ENCODE measurements at places on chromosomes 16 and 17. TPM values are rescaled to one million over a fixed set of nuclear protein-coding genes. Genes with fewer than 3 reads are reported as not detected.

DNA sequence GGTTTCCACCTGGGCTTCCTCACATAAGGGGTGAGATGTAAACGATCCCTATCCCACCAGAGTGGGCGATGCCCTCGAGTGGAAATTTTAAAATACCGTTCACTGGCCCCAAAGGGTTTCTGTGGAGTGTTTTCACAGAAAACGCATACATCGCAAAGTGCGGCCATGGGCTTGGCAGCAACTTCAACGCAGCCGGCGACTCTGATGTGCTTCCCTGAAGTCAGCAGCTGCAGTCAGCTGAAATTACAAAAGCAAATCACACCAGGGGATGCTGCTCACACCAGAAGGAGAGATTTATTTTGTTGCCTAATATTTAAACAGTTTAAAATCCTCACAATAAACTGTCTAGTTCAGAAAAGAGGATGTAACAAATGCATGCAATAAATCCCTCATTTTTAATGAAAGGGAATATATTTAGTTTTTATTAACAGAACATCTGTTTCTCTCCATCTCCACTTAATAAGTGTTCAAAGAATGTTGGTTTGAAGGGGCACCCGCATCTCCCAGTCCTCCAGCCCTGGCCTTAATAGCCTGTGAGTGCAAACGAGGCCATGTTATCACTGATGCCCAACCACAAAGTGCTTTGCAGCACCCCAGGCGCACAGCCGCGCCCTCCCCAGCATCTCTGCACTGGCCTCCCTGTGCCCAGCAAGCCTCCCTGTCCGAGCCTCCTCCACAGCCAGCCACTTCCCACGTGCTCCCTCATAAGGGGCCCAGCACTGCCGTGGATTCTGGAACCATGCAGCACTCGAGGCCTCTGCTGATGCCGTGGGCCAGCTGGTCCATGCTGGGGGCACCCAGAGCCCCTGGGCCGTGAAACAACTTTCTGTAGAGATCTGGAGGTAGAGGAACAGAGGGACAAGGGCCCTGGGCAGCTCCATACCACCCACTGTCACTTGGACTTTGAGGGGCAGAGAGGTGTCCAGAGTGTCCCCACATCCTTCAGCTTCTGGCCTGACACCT, 17.3 kb upstream of the XYLT2 start:
- no peaks in the 10 kb centered on the region for H3K27me3 ChIP-seq
- peaks cover 15% of the 10 kb centered on the region for H3K4me1 ChIP-seq
- no peak overlapping the region for H3K27ac ChIP-seq
- DNase-seq = no peak
- H3K36me3 ChIP-seq = no peaks in the 10 kb centered on the region
- no peak overlapping the region for H3K4me3 ChIP-seq

DNA sequence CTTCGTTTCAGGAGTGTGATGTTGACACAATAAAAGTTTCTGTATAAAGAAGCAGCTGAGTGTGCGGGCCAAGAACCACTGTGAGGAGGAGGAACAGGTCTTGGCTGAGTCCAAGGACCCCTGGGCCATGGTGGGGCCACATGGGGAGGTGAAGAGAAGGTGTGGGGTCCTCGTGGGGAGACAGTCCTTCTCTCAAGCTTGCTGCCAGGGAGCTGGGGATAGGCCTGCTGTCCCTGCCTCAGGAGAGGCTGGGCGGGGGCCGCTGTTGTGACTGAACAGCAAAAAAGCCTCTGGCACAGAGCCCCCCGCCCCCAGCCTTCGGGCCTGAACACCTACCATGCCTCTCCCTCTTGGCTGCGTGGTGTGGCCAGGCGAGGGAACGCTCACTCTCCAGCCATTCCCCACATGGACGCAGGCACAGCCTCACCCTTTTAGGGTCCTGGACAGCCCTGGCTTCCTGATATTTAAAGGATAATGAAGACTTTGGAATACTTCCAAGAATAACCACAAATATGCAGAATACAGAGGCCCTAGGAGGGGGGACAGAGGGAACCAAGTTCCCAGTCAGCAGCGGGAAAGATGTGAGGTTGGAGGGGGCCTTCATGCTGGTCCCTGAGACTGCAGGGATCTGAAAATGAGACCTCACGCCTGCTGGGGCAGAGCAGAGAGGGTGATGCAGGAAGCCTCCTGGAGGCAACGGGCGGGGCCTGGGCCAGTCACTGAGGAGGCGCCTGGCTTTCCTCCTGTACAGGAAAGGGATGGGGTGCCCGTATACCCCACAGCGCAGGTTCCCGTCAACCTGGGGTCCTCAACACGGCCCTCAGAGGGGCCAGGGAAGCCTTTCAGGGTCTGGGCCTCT, 100.0 kb upstream of the CREBBP start:
- H3K4me1 ChIP-seq = peaks cover 8% of the 10 kb centered on the region
- no peak overlapping the region for H3K27ac ChIP-seq
- no peak for DNase-seq

DNA sequence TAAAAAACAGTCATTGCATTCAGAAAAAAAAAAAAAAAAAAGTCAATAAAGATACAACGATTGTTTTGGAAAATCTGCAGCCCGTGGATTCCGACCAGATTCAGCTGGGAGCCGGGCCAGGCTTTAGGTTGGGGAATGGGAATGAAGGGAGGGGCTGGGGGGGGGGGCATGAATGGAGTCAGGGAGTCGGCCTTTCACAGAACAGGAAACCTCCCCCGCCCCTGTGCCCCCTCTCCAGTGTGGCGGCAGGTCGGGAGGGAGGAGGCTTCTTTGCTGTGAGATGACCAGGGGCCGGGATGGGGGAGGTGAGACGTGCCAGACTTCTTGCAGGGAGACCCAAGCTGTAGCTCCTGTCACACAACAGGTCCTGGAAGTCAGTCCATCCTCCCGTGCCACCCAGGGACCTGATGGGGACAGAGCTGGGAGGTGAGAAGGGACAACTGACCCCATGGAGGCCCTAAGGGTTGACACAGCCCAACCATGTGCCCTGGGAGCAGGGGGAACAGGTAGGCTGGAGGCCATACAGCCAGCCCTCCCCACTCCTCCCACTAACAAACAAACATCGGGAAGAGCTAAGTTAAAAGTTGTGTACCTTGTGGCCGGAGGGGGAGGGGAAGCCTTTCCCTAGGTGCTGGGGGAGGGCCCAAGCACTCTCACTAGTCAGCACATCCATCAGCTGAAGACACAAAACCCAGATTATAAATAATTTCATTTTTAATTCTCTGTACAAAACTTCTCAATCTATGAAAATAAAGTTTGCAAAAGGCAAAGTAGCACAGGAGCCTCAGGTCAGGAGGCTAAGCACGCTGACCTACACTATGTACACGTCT, 25.2 kb downstream of the SREBF1 start:
- DNase-seq = peak; percentile 58
- peaks cover 18% of the 10 kb centered on the region for H3K36me3 ChIP-seq
- peak overlapping the region; percentile 45 for H3K4me3 ChIP-seq
- peaks cover 22% of the 10 kb centered on the region for H3K4me1 ChIP-seq

DNA sequence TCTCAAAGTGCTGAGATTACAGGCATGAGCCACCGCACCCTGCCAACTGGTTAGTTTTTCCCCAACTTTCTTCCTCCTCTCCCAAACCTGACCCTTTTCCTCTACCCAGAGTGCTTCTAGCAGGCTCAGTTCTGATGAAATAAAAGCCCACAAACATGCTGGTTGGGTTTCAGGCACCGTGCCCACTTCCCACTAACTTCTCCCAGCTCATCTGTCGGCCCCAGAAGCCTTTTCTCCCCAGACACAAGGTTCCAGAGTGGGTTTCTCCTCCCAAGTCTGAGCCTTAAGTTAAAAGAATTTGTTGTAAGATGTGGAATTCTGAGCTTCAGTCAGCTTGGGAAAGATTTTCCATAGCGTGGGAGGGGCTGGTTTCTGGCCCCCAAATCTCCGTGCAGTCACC, 11.5 kb upstream of the SCN4A start:
- peaks cover 10% of the 10 kb centered on the region for H3K4me1 ChIP-seq
- peaks cover 4% of the 10 kb centered on the region for H3K27me3 ChIP-seq
- H3K36me3 ChIP-seq = peaks cover 10% of the 10 kb centered on the region
- DNase-seq = no peak
- H3K4me3 ChIP-seq = no peak overlapping the region
- no peak overlapping the region for H3K27ac ChIP-seq

DNA sequence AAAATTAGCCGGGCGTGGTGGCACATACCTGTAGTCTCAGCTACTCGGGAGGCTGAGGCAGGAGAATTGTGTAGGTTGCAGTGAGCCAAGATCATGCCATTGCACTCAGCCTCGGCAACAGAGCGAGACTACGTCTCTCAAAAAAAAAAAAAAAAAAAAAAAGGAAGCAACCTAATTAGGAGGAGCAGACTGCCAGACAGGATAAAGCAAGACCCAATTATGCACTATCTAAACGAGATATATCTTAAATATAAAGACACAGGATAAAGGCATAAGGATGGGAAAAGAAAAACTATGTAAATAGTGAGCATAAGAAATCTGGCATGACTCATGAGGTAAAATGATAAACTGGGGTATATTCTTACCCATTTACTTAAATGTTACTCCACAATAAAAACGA, 4.9 kb downstream of the TXNDC11 start:
- no peak for DNase-seq
- no peaks in the 10 kb centered on the region for H3K27me3 ChIP-seq
- H3K27ac ChIP-seq = no peak overlapping the region
- peaks cover 14% of the 10 kb centered on the region for H3K4me1 ChIP-seq
- H3K4me3 ChIP-seq = no peak overlapping the region
- peaks cover 23% of the 10 kb centered on the region for H3K36me3 ChIP-seq

GRCh38 chr16:8320131-8320530, 270.2 kb downstream of the TMEM114 start:
- peaks cover 67% of the 10 kb centered on the region for H3K36me3 ChIP-seq
- no peaks in the 10 kb centered on the region for H3K4me1 ChIP-seq
- H3K27ac ChIP-seq = no peak overlapping the region
- peaks cover 15% of the 10 kb centered on the region for H3K27me3 ChIP-seq
- DNase-seq = no peak

GRCh38 chr17:13362341-13363122, 239.2 kb downstream of the HS3ST3A1 start:
- H3K4me3 ChIP-seq = no peak overlapping the region
- no peak for DNase-seq
- no peak overlapping the region for H3K27ac ChIP-seq
- H3K4me1 ChIP-seq = 0 out of 2 replicates have a peak, but pooled peaks cover 4% of the 10 kb centered on the region
- H3K27me3 ChIP-seq = peaks cover 16% of the 10 kb centered on the region

Gene MT1X
- 328 TPM for total RNA-seq

DNA sequence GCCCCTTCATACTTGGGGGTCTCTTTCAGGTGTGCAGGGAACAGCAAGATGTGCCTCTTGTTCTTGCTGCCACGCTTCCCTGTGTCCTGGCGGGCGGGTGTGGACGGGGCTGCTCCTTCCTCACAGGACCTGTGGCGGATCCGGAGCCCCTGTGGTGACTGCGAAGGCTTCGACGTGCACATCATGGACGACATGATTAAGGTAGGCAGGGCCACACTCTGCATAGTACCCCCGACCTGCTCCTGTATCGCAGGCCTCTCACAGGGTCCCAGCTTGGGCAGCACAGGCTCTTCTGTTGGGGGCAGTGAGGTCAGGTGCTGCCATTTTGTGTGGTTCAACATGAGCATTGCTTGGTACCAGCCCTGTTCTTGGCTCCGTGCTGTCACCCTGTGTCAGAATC, 42.5 kb downstream of the PRMT7 start:
- H3K27me3 ChIP-seq = no peaks in the 10 kb centered on the region
- DNase-seq = no peak
- H3K27ac ChIP-seq = no peak overlapping the region
- no peak overlapping the region for H3K4me3 ChIP-seq

- H3K27ac ChIP-seq = no peak overlapping the region
- peaks cover 8% of the 10 kb centered on the region for H3K4me1 ChIP-seq
- no peaks in the 10 kb centered on the region for H3K27me3 ChIP-seq
- peaks cover 11% of the 10 kb centered on the region for H3K36me3 ChIP-seq
- DNase-seq = no peak
Observed at GRCh38 chr16:55502801-55503366, 6.0 kb upstream of the LPCAT2 start.

- H3K4me1 ChIP-seq = peaks cover 14% of the 10 kb centered on the region
- H3K36me3 ChIP-seq = peaks cover 26% of the 10 kb centered on the region
- H3K27me3 ChIP-seq = no peaks in the 10 kb centered on the region
- no peak overlapping the region for H3K4me3 ChIP-seq
Observed at GRCh38 chr16:10280262-10281170, 98.3 kb upstream of the GRIN2A start.

GRCh38 chr16:85944572-85945423, 45.8 kb downstream of the IRF8 start:
- H3K27ac ChIP-seq = no peak overlapping the region
- H3K36me3 ChIP-seq = no peaks in the 10 kb centered on the region
- no peaks in the 10 kb centered on the region for H3K4me1 ChIP-seq
- DNase-seq = no peak
- H3K4me3 ChIP-seq = no peak overlapping the region

Gene LGALS9
- 5.7 TPM for total RNA-seq

- H3K27ac ChIP-seq = no peak overlapping the region
- DNase-seq = no peak
- peaks cover 39% of the 10 kb centered on the region for H3K4me1 ChIP-seq
- H3K27me3 ChIP-seq = no peaks in the 10 kb centered on the region
- H3K36me3 ChIP-seq = peaks cover 3% of the 10 kb centered on the region
Observed at GRCh38 chr17:2191227-2191626, 112.4 kb downstream of the SMG6 start.

Gene DCXR
- total RNA-seq = 114 TPM

GRCh38 chr17:43846221-43846712, 709 bp upstream of the CD300LG start:
- no peak overlapping the region for H3K4me3 ChIP-seq
- DNase-seq = peak; percentile 98

DNA sequence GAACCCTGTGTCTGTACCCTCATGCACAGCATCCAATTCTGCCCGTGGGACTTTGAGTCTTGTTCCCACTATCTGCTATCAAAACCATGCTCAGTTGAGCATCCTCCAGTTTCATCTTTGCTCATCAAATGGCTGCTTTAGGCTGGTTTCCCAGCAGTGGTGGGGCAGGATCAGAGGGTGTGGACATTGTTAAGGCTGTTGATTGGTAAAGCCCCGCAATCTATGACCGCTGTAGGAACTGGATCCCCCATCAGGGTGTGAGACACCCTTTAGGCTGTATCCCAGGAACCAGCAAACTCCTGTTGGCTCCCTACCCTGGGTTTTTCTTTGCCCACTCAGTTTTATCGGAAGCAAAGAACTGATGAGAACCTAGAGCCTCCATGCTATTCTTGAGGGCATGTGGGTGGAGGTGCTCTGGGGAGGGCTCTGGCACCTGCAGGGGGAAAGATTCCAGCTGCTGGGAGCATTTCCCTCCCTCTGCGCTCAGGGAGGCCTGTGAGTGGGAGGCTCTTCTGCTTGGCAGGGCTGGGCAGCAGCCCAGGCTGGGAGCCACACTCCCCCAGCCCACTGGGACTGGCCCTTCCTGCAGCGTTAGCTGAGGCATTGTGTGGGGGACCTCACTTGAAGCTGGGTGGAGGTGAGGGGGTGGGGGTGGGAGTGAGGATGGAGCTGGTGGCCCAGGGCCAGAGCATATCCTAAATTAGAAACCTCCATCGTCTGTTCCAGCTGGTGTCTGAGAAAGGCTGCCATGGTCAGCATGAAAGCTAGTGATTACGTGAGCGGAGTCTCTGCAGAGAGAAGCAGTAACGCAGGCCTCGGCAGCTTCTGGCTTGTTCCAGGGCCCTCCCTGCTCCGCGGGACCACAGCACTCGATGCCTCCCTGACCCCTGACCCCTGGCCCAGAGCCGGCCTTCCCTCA, 160.6 kb downstream of the IRF8 start:
- no peak overlapping the region for H3K4me3 ChIP-seq
- H3K36me3 ChIP-seq = no peaks in the 10 kb centered on the region
- H3K4me1 ChIP-seq = no peaks in the 10 kb centered on the region
- H3K27ac ChIP-seq = no peak overlapping the region
- no peak for DNase-seq
- H3K27me3 ChIP-seq = 0 out of 2 replicates have a peak, but pooled peaks cover 3% of the 10 kb centered on the region

Gene KRTAP2-3
- total RNA-seq = not detected

All from WTC11 (cell line).